ENCODE measurements at places on chromosomes 7 and 10.

- no peak for DNase-seq
These were observed 131.0 kb downstream of the SEM1 start for GRCh38 chr7:96578606-96579005.

DNA sequence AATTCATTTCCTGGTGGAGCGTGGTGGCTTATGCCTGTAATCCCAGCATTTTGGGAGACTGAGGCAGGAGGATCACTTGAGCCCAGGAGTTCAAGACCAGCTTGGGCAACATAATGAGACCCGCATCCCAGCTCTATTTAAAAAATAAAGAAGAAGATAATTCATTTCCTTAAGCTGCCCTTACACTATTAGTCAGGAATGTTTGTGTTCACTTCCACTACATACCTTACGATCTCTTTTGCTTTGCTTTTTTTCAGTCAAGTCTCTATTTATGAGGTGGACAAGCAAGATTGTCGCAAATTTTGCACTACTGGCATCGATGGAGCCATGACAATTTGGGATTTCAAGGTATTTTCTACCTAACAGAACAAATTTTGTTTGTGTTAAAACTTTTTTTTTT is 11.2 kb upstream of the ARPC1B start:
- DNase-seq: no peak

- peak; percentile 45 for DNase-seq
These were observed 189.2 kb downstream of the EBF3 start for GRCh38 chr10:129774736-129775401.

DNA sequence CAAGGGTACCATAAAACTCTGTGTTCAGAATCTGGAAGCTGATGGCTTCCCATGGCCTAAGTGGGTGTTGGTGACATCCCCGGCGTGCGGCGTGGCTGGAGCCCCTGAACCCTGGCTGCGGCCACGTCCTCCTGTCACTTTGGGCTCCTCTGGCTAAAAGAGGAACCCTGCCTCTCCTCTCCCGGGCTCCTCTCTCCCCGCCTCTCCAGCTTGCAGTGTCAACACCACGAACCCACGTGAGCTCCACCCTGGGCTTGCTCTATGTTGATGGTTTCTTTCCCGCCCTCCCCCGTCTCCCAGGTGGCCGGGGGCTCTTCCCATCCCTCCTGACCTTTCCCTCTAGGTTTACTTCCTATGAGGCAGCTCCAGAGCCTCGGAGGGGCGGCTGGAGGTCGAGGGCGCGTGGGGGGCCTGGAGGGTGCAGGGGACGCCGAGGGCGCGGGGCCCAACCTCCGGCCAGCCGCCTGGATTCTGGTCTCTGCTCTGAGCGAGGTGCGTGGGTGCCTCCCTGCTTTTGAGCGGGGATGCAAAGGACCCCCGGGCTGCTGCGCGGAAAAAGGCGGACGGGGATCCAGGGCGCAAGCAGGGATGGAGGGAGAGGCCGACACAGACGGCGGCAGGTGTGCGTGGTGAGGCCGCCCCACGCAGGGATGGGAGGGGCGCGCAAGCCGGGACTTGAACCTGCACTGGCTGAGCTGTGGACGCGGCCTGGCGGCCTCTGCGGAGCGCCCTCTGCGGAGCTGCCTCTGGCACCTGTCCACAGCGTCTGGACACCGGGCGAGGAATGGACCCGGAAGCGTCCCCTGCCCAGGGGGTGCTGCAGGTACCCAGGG is 115.5 kb upstream of the DIP2C start:
- peak; percentile 56 for DNase-seq

DNA sequence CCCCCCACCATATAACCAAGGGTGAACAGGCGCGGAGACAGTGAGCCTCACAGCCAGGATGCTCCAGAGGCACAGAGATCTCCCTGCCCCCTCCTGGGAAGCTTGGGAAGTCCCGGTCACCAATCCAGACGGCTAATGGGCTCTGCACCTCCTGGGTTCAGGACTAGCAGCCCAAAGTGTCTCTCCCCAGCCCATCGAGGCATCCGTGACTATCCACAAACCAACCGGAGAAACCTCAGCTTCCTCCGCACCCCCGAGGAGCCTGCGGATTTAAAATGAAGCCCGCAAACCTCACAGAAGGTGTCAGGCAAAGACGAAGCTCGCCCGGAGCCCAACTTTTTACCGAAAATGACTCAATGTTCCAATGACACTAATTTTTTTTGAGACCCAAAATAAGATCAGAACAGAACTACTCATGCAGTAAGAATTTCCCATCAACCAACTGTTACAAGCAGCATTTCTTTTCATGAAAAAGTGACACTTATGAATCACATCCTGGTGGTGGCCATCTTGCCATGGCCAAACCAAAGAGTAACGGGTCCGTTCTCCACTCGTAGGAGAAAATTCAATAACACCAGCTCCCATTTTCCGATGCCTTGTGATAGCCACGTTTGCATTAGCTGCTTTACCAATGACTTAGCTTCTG is 6.0 kb downstream of the PDGFA start:
- no peak for DNase-seq
